Cardiac septum (tissue), 1 donor: ENCODE measurements at places on chromosomes 1 and 21.

- DNase-seq = no peak
These were observed 74.7 kb upstream of the AKT3 start for GRCh38 chr1:243924588-243925349.

- DNase-seq = no peak
These were observed 28.5 kb upstream of the SIPA1L2 start for GRCh38 chr1:232658386-232658785.

- DNase-seq = no peak
These were observed 273.6 kb downstream of the RRAGC start for GRCh38 chr1:38585971-38586370.

GRCh38 chr1:1461721-1462317, 9.7 kb upstream of the ATAD3B start:
- no peak for DNase-seq

DNA sequence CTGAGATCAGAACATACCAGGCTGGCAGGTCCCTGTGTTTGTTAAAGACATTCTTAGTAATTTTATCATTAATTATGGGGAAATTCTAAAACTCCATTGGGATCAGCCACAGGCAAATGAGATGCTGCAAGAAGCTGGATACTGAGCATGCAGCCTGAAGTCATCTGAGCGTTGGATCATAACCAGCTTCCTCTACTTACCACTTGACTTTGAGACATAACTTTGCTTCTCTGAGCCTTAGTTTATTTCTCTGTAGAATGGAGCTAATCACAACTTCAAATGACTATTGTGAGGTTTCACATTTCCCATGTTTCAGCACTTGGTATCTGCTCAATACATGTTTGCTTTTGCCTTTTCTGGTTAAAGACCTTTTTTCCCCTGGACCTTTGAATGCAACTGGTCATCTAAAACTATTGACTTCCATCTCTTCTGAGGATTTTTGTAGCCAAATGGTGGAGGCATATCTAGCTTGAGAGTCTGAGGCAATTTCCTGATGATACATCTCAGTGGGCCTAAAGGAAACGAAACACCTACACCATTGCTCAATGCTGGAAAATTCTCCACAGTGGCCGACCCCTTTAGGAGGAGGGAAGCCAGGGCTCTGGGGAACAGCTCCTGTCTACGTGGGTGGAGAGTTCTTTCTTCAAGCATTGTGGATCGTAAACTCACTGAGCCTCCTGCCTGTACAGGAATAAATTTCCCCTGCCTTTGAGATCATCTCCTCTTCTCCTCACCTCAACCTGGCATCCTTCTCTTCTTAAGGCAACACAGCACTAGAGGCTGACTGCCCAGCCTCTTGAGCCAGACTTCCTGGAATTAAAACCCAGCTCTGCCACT, 109.1 kb upstream of the HOOK1 start:
- no peak for DNase-seq

DNA sequence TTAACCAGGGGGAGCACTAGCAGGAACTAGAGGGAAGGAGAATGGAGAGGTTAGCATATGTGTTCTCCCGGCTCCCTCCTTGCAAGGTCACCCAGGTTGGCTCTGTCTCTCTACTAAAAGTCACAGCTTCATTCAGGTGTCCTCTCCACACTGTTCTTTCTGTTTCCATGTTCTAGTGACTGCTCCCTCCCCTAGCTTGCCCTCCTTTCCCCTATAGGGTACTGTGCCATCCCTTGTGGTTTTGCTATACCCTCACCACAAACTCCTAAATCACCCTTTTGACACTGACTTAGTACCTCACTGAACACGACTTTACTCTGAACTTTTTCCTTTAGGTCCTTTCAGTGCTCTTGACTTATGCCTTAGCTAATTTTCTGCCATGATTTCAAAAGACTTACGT, 389.3 kb downstream of the ST6GALNAC3 start:
- DNase-seq = no peak

DNA sequence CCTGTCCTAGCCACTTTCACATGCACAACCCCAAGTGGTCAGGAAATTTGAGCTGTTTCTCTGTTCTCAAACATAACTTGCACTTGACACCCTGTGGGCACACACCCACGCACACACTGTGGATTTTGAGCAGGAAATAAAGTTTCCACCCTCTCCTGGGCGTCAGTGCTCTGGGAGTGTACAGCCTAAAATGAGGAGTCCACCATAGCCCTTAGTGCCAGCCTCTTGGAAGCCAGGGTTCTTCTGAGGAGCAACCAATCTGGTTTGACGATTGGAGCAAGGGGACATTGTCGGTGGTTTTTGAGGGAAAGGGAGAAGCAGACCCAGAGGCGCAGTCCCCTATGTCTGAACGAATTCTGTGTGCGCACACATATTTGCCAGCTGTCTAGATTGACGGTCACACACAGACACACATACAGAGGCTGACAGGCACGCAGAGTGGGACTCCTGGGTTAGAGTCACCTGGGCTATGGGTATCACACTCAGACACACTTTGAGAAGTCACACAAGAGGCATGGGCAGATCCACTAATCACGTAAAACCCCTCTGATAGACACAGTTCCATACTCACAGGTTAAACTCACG, 2.7 kb downstream of the DMBX1 start:
- no peak for DNase-seq
